ENCODE measurements at places on chromosomes 7 and 10.

GRCh38 chr10:72353028-72353964 is 1.4 kb downstream of the DNAJB12 start:
- DNase-seq, result no peak

DNA sequence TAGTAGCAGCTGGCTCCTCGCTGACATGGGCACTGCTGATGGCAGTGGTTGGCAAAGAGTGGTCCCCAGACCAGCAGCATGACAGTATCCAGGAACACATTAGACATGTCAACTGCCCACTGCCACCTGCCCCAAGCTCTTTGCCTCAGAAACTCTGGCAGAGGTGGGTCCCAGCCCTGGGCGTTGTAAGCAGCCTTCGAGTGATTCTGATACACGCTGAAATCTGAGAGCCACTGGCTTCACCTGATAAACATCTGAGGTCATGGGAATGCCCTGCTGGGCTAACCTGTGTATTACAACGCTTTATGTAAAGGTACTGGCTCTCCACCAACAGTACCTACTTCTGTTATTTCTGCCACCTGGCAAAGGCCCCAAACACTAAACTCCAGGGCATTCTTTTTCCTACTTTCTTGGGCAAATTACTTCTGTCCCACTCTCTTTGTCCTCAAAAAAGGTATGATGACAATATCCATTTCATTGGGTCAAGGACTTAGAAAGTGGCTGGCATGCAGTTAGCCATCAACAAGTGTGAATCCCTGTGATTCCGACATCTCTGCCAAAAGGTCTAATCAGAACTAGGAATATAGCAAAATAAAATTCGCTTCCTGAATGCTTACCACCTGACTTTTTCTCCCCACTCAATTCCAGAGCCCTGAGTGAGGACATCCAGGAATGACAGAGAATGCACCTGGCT is 9.2 kb downstream of the SGMS1 start:
- peak; percentile 31 for DNase-seq

DNA sequence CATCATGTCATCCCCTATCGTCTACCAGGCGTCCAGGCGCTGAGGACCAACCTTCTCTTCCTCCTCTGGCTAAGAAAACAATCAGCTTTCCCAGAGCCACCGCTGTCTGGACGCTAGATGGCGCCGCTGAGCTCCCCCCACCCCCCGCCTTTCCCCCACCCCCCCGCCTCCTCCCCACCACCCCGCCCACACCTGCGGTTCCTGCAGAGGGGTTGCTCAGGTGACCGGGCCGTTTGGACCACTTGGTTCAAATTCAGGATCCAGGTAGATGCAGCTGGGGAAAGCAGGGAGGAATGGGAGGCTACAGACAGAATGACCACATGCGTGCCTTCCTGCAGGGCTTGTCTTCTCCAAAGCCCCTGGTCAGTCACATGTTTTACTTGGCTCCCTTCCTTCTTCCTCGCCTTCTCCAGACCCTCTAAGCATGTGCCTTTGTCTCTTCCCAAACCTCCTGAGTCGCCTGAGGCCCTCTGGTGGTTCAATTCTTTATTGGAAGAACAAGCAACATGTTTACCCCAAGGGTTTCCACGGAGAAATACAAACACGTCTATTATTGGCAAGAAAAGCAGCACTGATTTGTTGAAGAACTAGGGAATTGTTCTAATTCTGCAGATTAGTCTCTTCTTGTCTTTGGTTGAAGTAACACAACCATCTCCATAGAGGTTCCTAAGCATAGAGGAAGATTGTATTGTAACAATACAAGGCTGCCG is 24.7 kb downstream of the AOC1 start:
- peak; percentile 91 for DNase-seq

DNA sequence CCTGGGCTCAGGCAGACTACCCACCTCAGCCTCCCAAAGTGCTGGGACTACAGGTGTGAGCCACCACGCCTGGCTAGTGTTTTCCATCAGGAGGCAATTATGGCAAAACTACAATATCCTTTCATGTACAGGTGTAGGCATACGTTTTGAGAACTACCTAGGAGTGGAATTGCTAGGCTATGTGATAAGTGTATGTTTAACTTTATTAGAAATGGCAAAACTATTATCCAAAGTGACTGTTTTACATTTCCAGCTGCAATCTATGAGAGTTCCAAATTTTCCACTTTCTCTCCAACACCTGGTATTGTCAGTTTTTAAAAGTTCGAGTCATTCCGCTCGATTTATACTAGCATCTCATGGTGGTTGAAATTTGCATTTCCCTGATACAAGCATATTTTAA is 59.0 kb downstream of the ZMYND11 start:
- DNase-seq, result no peak

DNA sequence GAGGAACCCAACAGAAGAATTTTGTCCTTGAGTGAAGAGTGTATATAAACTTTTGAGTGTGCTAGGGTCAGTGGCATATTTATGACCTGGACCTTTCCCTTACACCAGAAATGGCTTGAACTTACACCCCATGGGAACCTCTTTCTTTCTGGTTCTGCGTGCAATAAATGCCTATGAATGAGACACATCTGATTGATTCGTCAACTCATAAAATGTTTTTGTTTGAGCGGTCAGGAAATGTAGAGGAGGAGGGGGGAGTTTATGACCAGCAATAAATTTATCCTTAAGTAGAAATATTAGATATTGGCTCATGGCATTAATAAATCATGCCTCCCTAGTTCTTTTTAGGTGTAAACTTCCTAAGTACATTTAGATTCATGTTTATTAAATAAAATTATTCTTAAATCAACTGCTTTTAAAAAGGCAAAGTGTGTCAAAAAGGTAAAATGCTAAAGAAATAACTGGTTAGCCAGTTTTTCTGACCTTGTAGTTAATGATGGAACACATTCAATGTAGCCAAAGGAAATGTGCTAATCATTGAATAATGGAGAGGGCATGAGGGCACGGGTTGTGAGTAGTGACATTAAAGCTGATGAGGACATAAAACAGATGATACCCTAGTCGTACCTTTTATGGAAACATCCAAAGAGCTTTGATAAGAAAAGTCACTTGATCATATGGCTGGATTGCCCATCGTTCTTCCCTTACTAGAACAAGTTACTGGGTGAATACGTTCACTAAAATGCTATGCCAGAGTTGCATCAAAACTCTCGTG is 13.6 kb upstream of the NUP42 start:
- no peak for DNase-seq

DNA sequence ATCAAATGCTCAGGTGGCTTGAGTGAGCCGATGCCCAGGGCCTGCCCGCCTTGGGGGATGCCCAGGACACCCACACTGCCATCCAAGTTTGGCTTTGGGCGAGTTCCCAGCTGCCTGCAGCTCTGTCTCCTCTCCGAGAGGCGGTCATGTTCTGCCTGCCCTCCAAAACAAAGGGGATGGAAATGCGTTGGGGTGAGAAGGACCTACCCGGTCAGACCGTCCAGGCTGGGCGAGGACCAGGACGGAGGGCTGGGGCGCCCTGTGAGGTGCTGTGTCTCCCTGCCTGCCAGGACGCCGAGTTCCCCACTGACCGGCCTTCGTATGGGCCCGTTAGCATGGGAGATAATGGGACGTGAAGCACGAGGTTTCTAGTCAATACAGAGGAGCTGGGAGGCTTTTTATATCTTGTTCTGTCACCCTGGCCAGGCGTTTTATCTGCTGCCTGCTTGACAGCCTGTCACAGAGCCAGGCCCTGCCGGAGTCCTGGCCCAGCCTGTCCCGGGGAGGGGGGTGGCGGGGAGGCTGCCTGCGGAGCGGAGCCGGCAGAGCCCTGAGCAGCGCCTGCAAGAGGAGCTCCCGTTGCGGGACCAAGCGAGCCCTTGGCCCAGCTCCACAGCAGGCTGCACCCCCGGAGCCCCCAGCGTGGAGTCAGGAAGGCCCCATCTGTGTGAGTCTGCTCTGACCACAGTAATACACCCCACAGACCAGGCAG is 22.0 kb upstream of the ELFN1 start:
- peak; percentile 45 for DNase-seq

- no peak for DNase-seq
Observed at GRCh38 chr10:35465673-35466072, 129.4 kb downstream of the CCNY start.

DNA sequence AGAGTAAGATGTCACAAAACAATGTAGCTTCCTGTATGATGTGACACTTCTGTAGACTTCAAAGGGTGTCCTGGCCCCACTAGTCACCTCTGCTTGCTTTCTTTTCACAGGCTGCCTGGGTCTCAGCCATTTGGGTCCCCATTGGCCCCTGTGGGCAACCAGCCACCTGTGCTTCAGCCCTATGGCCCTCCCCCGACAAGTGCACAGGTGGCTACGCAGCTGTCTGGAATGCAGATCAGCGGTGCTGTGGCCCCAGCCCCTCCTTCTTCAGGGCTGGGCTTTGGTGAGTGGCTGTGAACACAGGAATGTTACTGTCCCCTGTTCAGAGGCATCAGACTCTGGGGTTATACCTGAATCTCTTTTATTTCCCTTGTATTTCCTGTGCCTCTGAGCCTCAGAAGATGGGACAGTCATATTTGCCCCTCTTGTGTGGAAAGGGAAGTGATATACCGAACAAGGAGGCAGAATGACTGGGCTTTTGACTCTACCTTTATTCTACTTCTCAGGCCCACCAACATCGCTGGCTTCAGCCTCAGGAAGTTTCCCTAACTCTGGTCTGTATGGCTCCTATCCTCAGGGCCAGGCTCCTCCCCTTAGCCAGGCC is 15.4 kb downstream of the SEC24C start:
- DNase-seq, result no peak

DNA sequence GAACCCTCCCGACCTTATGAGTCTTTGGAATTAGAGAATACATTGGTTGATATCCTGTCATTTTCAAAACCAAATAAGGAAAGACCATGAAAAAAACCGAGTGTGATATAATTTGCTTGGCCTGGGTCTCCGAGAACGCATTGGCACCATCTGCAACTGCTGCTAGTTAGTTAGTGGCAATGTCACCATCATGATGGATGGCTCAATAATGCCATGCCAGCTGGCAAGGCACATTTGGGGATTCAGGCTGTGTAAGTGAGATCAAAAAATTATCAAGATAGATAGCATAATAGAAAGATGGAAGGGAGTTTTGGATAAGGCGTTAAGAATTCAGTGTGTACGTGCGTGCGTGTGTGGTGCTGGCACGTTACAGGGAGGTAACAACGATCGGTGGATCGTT is 134.7 kb upstream of the TCERG1L start:
- DNase-seq, result no peak

- DNase-seq, result no peak
Observed at GRCh38 chr7:67407392-67408071, 410.9 kb downstream of the TYW1 start.

DNA sequence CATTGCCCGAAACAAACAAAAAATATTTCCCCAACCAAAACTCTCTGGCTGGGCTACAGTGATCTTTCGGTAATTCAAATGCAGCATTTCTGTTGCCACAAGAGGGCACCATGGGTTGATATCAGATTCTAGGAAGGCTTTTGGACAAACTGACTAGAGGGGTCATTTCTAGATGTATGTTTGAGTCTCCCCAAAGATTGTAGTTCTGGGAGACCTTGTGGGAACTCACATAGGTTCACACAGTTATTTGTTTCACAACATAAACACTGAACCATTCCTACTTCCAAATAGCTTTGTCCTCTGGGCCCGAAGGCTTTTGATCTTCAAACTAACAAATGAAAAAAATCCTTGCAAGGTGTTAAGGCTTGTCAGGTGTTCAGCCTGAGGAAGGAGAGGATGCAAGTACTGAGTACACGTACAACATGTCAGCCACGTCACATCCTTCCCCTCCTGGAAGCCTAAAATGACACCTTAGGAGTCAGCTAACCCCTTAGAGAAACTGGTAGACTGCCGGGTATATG is 37.0 kb upstream of the IL15RA start:
- DNase-seq, result peak; percentile 61

DNA sequence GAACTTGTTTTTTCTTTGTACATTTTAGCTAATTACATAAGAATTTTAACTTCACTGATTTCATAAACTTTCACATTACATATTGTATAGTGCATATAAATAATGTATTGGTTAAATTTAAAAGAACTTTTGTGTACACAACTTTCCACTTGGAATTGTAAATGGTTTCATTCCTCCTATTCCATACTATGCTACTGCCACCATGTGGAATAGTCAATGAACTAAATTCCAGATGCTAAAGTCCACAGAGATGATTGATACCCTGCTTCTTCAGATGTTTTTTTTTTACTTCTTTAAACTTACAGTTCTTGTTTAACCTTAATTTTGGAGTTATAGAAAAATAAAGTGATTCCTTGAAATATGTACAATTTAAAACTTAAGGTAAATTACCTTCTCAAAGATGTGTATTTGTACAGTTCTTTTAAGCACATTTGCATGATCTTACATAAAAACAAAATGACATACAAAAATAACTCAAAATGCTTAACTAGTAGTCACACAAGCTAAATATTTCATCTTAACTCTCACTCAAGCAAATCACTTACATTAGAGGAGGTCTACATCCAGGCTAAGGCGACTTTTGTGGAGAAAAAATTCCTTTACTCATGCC is 247.6 kb upstream of the HGF start:
- peak; percentile 24 for DNase-seq

- DNase-seq, result peak; percentile 33
Observed at GRCh38 chr7:6691103-6691502, 15.6 kb downstream of the ZNF12 start.

DNA sequence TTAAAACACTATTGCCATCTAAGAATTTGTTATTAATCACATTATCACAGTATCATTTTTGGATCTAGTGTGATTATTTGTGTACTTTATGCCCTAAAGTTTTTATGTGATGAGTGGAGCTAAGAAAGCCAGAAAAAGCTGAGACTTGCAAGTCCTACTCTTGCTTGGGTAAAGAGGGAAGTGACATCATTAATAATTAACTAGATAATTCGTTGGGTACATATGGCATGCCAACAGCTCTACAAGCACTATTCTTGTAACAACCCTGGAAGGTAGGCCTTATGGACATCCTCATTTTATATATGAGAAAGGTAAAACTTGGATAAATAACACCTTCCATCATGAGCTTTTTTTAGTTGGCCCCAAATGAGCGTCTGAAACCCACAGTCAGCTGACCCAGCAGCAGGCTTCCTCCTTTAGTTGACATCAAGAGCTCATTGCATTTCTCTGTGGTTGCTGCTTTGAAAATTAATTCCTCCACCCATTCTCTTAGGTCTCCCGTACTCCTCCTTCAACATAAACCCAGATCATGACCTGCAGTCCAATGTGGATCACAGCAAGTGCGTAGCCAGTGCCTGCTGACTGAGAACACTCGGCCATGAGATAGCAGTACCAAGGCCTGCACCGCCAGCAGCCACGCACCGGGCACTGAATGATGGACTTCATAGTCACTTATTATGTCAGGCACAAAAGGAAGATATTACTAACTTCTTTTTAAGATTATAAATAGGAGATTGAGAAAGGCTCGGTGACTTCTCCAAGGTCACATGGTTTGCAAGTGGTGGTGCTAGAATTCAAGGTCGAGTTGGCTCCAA is 292.0 kb upstream of the AOAH start:
- DNase-seq, result no peak

DNA sequence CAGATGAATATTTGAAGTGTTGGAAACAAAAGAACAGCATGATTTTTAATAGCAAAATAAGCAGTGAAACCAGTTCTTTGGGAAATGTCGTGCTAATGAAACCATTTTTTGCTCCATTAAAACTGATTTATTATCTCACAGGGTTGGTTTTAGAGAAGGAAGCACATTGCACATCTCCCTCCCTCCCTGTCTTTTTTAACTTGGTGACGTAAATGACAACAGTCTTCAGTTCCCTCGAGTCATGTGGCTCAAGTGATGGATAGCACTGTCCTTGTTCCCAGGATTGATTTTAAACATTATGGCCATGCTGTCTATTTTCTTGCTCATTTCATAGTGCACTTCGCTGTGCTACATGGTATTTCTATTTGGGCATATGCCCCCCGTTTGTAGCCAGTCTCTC is 105.9 kb downstream of the DOCK1 start:
- DNase-seq, result peak; percentile 17

Data from common myeloid progenitor, CD34-positive (primary cell).